EL (cell line): ENCODE measurements at places on chromosomes 5 and 9.

DNA sequence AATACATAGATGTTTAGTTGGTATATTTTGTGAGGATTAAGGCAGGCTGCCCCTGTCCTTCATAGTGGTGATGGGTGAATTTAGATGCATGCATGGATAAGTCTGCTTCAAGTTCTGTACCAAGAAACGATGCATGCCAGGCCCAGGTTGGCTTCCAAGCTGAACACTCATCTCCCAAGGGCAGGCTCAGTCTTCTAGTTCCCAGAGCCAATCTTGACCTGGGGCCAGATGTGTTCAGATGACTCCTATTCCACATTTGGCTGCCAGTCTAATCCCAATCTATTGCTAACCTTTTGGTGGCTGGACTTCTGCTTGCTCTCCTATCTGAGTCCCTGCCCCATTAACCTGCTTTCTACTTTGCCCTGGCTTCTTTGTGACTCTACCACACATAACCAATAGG is 18.5 kb upstream of the SNAPC3 start:
- DNase-seq = no peak

- DNase-seq = peak; percentile 56
These were observed at the start of gene PTCH1 for GRCh38 chr9:95516734-95517558. Gene PTCH1 (minus strand): TSS chr9:95516971.

GRCh38 chr5:72388646-72389045 is 68.5 kb downstream of the PTCD2 start:
- no peak for DNase-seq

GRCh38 chr5:108353087-108353486 is 28.8 kb downstream of the FBXL17 start:
- no peak for DNase-seq

GRCh38 chr9:135046739-135047350 is 40.6 kb upstream of the OLFM1 start:
- no peak for DNase-seq

GRCh38 chr5:17189381-17190036 is 27.9 kb upstream of the BASP1 start:
- DNase-seq = peak; percentile 83

- DNase-seq = no peak
These were observed 524.2 kb downstream of the SPATA31D1 start for GRCh38 chr9:82512728-82513127.

- peak; percentile 77 for DNase-seq
These were observed 47.3 kb downstream of the LIFR start for GRCh38 chr5:38509185-38509584.

- no peak for DNase-seq
These were observed 5.2 kb upstream of the ITGA2 start for GRCh38 chr5:52983731-52984636.

DNA sequence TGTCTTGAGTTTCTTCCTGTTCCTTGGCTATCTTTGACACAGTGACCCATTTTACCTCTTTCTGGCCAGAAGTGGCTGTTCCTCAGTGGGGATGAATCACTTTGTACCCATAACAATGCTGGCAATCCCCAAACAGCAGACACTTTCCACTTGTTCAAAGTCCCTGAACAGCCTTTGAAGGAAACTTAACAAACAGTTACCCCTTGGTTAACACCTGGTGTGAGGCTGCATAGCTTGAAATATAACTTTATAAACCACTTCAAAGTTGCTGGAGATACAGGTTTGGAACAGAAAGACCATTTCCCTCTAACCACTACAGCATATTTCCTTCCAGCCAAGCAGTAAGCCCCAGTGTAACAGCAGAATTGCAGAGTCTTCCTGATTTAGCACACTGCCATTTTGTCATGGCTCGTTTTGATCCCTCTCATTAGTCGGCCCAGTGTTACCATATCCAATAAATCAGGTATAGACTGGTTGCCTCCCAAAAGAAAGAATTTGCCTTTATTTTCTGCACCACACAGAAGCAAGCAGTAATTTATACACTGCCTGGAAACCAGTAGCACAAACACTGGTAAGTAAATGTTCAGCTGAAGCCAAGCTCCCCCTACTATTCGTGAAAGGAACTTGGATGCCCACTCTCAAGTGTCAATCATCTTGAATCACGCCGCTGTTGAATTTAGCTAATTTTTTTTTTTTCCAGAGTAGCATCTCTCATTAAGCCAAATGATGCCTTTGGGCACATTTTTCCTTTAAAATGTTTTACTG is 225.9 kb downstream of the PIK3R1 start:
- DNase-seq = no peak

GRCh38 chr9:77961541-77961940 is 70.1 kb downstream of the GNAQ start:
- DNase-seq = peak; percentile 42

GRCh38 chr5:14382640-14383039 is 199.0 kb upstream of the OTULINL start:
- DNase-seq = no peak

DNA sequence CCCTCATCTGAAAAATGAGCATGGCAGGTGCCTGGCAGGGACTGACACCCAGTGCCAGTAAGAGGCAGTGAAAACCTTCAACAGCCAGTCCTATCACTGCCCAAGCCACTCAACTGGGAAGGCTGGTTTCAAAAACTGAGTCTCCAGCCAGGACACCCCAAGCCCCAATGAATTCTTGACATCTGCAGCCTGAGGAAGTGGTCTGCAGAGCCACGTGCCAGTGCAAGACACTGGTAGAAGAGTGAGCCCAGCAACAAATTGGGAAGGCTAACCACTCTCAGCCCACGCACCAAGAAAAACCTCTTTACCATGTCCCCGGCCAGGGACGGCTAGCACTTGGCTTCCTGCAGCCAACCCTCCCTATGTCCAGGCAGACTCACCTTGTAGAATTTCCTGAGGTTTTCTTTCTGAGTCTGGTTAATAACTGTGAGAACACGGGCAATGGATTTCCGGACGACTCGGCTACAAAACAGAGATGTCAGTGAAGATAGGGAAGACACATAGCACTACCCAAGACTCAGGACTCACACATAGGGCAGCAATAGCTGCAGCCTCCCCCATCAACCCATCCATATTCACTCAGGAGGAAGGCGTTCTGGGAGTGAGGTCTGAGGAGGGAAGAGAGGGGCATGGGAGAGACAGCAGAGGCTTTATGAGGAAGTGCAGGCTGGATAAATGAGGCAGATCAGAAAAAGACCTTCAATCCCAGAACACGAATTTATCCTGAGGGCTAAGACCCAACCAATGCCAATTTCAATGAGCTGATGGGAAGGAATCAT is 1.8 kb downstream of the RPL35 start:
- DNase-seq = no peak

- no peak for DNase-seq
These were observed 14.9 kb upstream of the HRH2 start for GRCh38 chr5:175642998-175643397.

GRCh38 chr5:64685866-64686265 is 4.4 kb upstream of the SHISAL2B start:
- no peak for DNase-seq
